ENCODE measurements at places on chromosomes 5 and 9.

- no peak for DNase-seq
These were observed 754 bp downstream of the GFPT2 start for GRCh38 chr5:180352116-180353047.

GRCh38 chr5:54757541-54757940 is 227.9 kb downstream of the ESM1 start:
- DNase-seq: no peak

- DNase-seq: no peak
These were observed 77.7 kb upstream of the SNX2 start for GRCh38 chr5:122697191-122697590.

DNA sequence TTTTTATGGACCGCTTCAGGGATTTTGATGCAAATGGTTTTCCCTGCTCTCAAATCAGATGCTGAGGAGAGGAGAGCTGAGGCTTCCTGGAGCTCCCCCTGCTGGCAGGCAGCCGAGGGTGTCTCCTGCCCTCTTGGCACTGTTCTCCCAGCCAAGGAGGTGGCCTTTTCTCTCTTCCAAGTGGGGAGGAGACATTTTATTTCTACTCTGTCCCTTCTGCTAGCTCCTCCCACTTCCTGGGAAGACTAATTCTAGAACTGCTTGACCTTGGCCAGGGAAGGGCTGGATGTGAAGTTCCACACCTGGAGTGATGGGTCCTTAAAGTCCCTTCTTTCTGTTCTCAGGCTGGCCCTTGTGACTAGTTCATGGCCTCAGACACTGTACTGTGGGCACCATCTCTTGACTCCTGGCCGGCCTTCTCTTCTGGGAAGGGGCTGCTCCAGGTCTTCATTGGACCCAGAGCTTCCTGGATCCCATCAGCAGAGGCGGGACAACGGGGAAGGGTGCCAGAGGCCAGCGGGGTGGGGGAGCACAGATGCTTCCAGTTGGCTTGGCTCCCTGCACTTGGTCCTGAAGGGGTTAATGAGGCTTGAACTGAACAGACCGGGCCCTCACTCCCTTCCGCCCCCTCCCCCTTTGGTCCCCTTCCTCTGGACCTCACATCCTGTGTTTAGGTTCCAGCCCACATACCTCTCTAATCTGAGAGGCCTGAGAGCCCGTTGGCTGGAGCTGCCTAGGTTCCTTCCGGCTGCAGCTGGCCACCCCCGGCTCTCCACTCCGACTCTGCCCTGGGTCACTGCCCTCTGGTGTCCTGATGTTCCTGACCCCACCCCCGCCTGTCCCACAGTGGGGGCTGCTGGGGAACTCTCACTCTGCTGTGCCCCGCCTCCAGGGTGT is 32.1 kb downstream of the PTPA start:
- peak; percentile 82 for DNase-seq

GRCh38 chr9:94663140-94663539 is 23.8 kb upstream of the FBP1 start:
- DNase-seq: no peak

DNA sequence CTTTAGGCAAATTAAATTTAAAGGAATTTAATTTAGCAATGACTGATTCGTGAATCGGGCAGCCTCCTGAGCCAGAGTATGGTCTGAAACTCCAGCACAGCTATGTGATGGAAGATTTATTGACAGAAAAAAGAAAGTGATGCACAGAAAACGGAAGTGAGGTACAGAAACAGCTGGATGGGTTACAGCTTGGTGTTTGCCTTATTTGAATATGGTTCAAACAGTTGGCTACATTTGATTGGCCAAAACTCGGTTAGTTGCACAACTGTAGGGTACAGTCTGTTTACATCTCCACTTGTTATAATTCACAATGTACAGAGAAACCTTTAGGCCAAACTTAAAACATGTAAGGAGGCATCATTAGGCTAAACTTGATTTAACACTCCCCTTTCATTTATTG is 1716.1 kb upstream of the C9orf72 start:
- DNase-seq: no peak

GRCh38 chr5:154618696-154619095 is 136.5 kb upstream of the LARP1 start:
- no peak for DNase-seq

DNA sequence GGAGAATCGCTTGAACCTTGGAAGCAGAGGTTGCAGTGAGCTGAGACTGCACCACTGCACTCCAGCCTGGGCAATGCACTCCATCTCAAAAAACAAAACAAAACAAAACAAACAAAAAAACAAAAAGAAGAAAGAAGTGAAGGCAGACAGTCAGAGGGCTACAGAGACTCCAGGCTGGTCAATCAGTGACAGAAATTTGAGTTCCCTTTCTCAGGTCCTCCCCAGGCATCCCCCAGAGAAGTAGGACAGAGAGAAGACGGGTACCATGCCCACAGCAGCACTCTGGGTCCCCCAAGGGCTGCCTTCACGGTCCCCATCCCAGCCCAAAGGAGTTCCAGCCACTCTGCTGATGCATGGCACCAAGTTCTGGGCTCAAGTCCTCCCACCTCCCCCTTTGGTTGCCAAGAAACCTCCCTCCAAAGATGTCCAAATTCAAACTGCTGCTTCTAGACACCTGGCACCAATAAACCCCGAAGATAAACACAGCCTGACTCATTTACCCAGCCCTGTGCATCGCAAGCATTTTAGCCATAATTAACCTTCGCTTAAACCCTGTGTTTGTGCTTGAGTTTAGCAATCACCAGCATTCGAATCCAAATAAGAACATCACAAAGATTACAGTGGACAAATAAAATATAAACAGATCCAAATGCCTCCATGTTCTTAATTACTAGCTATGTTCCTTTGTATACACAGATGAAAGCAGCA is 24.0 kb downstream of the SEMA4D start:
- peak; percentile 7 for DNase-seq

DNA sequence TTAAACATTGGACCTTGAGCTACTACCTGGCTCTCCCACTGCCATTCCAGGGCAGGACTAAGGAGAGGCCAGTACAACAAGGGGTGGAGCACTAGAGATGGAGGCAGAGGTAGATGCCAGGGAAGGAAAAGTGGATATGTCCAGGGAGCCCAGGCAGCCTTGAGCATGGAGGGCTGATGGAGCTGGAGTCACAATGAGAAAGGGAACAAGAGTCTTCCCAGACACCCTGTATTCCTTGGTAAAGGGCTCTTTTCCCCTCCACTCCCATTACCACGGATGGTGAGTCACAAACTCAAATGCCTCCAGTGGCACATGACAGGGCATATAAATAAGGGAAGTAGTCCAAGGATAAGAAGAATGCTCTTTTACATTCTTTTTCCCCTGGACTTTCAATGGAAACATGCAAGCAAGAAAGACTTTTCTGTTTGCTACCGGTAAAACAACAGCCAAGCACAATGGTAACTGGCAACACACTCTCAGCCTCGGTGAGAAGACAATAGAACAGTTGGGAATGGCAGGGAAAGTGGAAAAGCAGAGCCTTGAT is 16.7 kb downstream of the ERAP1 start:
- no peak for DNase-seq

DNA sequence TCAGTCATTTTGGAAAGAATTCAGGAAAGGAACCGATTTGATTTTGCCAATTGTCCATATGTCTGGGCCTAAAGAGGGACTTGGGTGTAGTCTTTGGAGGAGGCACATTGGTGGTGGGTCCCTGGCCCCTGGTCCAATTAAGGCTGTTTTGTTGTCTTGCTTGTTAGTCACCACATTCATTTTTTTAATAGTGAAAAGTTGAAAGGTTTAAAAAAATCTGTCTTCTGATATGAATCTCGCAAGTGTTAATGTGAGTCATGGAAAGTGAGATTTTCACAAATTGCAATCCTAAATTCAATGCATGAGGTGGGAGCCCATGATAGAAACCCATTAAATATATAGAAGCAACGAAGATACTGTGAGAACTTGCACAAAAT is 165.9 kb upstream of the OTULINL start:
- peak; percentile 49 for DNase-seq

DNA sequence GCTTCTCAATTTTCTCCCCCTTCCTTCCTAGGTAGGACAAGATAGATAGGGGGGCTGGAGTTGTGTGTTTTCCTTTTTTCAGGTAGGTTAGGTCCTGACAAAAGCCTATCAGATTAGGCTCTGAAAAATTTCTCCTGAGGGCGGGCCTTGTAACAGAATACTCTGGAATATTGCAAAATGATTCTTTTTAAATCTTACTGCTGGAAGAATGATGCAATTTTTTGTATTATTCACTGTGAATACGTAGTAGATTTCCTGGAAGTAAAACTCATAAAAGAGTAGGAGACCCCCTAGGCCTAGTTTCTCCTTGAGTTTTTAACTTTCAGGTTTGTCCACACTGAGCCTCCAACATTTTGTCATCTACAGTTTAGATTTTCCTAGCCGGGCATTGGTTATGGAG is 1701.8 kb downstream of the EFNA5 start:
- no peak for DNase-seq

- no peak for DNase-seq
These were observed 39.9 kb upstream of the ASTN2 start for GRCh38 chr9:117454711-117455110.

DNA sequence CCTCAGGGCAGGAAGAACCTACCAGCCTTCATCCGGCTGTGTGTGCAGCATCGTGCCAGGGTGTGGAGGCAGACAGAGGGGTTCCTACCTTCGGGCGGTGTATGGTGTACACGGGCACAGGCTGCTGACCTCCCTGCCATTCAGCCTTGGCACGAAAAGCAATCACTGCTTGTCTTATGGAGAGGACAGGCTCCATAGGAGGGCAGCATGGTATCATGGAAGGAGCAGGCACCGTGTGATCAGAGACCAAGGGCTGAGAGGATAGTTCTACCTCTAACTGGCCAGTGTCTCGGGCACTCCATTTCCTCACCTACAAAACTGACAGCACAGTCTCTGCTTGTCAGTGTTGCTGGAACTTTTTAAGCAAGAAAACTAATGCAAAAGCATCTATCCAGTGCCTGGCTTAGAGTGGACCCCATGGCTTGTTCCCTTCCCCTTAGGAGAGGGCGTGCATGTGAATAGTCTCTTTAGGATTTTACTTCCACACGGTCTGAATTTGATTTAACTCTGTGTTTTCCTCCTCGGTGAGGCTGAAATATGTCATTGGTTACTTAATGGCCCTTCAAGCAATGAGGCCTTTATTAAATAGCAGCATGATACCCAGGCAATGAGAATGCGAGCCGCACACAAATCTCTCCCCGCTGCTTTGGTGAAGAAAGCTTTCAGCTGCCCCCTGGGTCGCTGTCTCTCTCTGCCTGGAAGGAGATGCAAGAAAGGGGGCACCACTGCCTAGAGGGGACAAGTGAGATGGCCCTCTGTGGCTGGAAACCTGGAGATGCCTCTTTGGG is 22.2 kb downstream of the TTLL11 start:
- no peak for DNase-seq

- DNase-seq: no peak
These were observed 10.0 kb downstream of the HMGCS1 start for GRCh38 chr5:43303242-43303641.

GRCh38 chr5:148751025-148751424 is 75.4 kb upstream of the ADRB2 start:
- DNase-seq: no peak

DNA sequence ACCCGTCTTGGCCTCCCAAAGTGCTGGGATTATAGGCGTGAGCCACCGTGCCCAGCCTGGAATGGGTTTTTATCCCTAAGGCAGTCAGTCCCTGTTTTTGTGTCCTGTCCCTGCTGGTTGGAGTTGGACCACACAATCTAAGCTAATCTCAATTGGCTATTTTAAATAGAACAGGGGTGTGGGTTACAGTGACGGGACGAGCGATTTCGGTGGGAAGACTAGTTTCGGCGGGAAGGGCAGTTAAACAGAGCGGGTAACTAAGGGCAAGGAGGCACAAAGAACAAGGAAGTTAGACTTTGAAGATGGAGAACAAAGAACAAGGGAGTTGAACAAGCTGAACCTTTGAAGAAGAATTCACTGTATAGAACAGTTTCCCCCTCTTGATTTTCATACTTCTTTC is 1.4 kb downstream of the GTF3C5 start:
- DNase-seq: no peak

DNA sequence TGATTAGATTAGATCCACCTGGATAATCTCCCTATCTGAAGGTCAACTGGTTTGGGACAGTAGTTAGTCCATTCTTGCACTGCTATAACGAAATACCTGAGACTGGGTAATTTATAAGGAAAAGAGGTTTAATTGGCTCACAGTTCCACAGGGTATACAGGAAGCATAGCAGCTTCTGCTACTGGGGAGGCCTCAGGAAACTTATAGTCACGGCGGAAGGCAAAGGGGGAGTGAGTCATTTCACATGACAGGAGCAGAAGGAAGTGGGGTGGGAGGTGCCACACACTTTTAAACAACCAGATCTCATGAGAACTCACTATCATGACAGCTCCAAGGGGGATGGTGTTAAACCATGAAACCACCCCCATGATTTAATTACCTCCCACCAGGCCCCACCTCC is 9.9 kb downstream of the C9orf40 start:
- peak; percentile 64 for DNase-seq

DNA sequence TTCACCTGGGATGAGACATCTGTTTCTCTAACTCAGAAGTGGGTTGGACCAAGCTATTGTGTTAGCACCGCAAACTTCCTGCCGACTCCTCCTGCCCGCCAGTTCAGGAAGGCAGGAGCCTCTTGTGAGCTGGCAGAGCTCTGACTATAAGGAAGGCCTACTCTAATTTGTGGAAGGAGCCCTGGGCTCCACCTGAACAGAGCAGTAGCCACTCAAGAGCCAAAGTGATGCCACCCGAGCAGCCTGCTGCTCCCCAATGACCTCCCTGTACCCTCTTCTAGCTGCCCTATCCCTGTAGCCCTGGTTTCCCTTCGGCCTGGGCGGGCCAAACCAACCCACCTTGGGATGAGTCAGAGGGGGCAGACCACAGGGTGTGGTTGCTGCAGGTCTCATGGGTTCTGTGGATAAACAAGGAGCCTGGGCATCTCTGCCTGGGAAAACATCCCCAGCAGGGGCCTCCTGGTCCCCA is 81.6 kb downstream of the PSD2 start:
- DNase-seq: peak; percentile 10

DNA sequence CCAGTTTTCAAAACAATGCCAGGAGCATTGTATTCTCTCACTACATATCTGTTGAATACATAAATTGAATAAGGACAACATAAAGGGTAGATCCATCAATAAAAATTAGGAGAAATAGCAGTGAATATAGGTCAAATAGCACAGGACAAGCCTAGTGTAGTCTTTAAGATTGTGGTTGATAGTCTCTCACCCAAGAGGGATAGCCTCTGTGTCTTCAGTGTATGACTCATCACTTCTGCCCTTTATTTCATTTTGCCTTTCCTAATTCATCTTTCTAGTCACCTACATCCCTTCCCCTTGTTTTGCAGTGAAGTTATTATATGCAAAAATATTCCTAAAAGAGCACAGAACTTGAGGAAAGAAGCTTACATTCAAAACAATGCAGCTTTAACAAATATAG is 335.0 kb upstream of the TUSC1 start:
- DNase-seq: no peak

GRCh38 chr9:35042081-35042604 is 30.3 kb downstream of the VCP start:
- DNase-seq: no peak
